Stimulated activated CD4-positive, alpha-beta T cell treated with anti-CD3 and anti-CD28 coated beads, Interleukin-2, amount 100 ng/mL, for 24 hours (primary cell): ENCODE measurements at places on chromosomes 13 and 19.

DNA sequence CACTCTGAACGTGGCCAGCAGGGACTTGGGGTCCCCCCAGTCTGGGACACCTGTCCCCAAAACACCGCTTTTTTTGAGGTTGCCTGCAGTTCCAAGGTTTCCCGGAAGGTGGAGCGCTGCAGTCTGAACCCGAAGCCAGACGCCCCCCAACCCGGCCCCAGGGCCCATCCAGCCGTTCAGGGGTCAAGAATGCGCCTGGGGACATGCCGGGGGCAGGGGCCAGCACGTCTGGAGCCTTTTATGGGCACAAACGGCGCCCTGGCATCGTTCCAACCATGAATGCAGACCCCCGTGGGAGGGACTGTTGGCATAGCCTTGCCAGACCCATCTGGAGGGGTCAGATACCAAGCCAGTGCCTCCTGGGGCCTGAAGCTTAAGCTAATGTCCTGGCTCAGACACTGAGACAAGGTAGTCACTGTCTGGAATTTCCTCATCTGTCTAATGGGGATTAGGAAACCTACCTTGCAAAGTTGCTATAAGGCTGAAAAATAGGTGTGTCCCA is 6.9 kb downstream of the S1PR5 start:
- DNase-seq, result peak; percentile 76

DNA sequence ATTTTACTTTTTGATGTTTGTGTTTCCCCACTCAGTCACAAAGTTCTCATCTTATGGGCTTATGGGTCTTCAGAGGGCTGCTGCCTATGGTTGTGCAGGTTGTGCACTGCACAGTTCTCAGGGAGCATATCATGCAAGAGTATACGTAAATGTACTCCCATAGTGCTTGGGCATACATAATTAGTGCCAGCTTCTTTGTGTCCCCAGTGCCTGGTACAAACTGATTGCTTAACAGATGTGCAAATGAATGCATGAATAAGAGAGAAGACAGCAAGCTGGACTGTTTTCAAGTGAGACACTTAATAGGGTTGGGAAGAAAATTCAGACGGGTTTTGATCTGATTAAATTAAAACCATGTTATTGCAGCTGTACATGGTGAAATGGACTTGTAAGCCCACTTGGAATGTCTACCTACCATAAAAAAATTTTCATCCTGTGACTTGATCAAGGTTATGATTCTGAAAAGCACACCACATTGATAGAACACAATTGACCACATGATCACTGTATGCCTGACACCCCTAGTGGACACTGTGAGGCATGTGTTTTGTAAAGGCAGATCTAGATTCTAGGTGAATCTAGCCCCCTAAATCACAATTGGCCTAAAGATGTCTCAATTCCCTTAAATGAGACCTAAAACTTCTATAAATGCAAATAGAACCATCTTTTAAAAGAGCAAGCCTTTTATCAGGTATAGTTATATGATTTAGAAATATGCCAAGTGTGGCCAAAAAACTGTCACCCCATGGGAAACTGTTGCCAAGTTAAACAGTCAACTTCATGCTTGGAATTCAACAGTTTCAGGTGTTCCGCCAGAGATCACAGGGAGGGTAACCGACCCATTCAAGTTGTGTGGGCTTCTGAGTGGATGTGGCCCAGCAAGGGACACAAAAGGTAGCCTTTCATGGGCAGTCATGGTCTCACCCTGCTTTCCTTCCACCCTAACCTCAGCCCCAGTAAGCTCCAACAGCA is 27.9 kb downstream of the FAM124A start:
- no peak for DNase-seq

DNA sequence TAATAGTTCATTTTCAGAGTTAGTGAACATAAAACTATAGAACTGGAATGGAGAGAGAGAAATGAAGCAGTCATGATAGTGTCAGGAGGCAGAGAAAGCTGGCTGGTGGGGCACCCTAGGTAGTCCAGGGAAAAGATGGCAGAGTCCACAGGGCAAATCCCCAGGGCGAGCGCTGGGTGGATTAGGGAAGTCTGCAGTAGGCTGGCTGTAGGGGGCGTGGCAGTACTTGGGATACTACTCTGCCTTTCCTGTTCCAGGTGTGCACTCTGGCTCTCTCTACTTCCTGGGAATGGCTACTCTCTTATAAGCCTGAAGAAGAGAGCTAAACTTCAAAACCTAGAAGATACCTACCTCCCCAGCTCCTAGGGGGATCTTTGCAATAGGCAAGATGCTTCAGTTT is 232.9 kb upstream of the SLC10A2 start:
- DNase-seq, result no peak

DNA sequence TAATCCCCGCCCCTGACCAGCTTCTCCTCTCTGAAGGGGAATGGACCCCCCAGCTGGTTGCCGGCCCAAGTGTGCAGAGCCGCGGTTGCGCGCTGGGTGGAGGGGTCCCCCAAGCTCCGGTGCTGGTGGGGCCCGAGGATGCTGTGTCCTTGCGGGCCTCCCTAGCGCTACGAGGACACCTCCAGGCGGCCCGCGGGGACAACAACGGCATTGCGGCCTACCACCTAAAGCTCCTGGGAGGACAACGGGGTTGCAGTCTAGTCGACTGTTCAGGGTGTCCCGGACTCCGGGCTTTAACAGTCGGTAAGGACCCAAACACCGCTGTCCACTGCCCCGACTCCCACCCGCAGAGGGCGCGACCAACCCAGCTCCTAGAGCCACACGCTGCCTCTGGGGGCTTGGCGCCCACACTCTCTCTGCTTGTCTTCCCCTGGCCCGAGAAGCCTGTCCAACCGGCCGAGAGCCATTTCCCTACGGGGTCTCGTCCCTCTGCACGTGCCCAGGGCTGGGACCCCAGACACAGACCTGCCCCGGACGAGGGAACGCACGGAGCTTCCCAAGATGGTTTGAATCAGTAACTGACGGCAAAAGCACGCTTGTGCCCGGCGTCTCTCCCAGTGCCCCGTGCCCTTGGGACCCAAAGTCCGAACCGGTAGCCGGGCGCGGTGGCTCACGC is 927 bp upstream of the SDHAF1 start:
- no peak for DNase-seq

DNA sequence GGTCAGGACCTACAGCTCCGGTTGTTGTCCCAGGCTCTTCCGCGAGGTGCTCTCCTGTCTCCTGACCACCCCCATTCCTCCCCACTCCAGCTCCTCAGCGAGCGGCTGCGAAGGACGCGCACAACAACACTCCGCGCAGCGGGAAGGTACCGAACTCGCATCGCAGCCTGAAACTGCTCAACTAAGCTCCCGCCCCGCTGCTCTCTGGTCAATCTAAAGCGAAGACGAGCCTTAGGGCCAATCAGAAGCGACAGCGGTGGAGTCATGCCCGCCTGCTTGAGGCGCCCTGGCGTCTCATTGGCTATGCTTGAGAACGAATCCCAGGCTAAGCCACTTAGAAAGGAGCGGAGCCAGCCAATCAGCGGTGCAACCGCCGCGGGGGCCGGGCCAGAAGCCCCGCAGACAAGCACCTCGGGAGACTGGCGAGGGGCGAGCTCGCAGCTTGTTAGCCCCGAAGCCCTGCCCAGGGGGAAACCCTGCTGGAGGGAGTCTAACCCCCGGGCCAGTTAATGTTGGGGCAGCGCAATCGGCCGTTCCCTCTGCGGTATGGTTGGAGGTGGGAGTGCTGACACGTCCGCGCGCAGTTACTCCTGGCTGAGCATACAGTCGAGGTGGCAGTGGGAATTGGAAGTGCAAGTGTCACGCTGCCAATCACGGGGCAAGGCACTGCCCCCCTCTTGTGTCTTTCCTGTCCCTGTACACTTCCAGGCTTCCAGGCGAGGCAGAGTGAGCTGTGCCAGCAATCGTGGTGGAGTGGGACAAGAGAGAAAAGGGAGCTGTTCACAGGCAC is 1.9 kb upstream of the ZBTB32 start:
- peak; percentile 93 for DNase-seq
